ENCODE measurements at places on chromosomes 4 and X.
A peak's percentile ranks its signal among the peaks of the same experiment; 100 is the strongest.

- no peak for DNase-seq
These were observed 456.7 kb downstream of the GLUD2 start for GRCh38 chrX:121504153-121504552.

GRCh38 chr4:167232805-167233684 is 1.2 kb downstream of the SPOCK3 start:
- DNase-seq = peak; percentile 2

GRCh38 chr4:121428721-121429120 is 47.9 kb upstream of the QRFPR start:
- no peak for DNase-seq

DNA sequence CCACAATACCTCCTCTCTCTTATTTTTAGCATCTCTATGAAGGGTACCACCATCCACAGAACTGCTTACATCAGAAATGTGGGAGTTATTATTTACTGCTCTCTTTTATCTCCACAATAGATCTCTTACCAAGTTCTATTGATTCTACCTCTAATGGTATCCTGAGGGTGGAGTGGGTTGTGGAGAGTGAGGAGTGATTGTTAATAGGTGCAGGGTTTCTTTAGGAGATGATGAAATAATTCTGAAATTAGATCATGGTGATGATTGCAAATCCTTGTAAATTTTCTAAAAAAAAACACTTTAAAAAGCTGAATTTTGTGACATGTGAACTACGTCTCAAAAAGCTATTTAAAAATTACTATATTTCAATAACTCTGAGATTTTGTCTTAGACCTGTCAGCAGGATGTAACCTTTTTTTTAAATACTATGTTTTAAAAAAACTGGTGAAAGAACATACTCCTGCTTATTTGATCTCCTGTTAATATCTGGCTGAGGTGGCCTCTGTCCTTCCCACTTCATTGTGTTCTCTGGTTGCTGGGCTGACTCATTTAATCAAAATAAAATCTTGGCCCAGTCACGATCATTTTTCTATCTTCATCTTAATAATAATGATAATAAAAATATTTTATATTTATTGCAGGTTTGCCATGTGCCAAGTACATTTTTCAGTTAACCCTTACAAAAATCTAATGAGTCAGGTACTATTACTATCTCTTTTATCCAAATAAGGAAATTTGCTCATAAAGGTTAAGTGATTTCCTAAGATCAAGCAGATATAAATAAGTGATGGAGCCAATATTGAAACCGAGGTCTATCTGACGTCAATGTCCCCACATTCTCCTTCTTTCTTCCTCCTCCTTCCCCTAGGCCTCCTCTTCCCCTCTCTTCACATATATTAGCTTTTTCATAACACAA is 73.5 kb downstream of the GLUD2 start:
- no peak for DNase-seq

DNA sequence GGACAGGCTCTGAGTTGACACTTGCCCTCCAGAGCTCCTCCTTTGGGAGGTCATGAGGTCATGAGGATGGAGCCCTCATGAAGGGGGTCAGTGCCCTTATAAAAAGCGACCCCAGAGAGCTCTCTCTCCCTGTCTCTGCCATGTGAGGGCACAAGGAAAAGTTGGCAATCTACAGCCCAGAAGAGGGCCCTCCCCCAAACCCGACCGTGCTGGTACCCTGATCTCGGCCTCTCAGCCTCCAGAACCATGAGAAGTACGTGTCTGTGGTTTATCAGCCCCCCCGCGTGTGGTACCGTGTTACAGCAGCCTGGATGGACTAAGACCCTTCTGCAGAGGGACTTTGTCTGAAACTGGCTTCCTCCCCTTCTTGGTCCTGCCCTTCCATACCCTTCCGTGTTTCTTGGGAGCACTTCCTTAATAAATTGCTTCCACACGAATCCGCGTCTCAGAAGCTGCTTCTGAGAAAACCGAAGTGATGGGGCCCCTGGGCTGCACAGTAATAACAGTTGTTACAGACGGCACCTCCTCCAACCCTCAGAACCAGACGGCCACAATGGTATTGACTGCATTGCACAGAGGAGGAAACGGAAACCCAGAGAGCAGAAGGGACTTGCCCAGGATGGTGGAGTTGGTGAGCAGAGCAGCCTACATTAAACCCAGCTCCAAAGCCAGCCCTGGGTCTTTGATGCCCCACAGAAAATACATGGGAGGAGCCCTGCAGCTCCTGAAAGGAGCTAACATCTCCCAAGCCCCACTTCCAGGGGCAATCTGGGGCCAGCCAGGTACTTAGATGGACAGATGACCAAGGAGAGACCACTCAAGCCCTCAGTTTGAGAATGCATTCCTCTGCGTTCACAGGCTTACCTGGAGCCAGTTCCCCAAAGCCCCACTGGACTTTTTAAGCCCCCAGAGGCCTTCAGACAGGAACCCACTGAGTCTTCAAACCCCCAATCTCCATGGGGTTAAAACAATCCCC is 242.7 kb downstream of the BCOR start:
- DNase-seq = no peak

DNA sequence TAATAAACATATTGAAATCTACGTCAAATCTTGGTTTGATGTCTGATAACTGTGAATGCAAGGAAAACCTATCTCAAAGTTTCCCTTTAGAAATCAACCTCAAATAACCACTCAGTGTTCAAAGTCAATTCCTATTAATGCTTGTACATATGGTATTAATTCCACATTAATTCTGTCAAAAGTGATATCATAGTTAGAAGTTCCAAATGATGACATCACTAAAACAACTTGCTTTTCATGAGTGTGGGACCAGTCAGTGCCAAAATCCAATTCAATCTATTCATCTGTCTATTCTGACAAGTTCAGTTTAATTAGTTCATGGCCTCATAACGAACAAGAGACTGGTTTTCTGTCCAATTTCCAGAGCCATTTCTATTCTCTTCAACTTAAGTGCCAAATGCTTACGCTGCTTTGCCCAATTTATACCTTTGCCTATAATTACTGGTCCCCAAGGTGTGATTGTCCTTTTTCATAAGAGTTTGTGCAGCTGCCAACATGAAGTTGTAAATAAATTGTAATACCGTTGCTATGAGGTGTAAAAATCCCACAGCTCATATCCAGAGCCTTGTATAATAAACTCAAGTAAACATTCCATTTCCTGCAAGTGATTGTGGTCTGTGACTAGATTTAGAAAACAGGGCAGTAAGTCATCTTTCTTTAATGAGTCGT is 476.2 kb downstream of the RAB28 start:
- no peak for DNase-seq

DNA sequence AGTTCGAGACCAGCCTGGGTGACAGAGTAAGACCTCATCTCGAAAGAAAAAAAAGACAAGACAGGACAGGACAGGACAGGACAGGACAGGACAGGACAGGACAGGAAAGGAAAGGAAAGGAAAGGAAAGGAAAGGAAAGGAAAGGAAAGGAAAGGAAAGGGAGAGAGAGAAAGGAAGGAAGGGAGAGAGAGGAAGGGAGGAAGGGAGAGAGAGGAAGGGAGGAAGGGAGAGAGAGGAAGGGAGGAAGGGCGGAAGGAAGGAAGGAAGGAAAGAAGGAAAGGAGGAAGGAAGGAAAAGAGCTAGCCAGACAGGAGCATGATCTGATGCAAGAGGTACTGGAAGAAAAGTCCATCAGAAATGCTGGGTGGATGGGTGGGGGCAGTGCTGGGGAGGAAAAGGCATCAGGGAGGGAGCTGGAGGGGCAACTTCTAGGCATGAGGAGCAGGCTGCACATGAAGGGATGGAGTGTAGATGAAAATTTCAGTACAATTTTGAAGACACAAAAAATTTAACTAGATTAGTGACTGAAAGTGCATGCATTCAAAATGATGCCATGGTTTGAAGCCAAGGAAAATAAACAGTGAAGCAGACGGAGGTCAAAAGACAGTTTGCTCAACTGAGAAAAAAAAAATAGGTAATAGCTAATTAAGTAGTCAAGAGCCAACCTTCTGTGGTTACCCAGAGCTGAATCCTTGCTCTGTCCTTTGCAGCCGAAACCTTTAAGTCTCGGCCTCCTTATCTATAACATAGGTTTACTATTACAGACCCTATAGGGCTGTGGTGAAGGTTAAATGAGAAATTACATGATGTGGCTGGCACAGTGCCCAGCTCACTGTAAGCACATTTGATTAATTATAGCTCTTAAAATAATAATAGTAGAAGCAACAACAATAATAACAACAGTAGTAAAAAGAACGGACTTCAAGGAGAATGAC is 59.9 kb downstream of the ZNF827 start:
- DNase-seq = no peak

- DNase-seq = no peak
These were observed 18.2 kb downstream of the PRDM8 start for GRCh38 chr4:80215449-80216052.

DNA sequence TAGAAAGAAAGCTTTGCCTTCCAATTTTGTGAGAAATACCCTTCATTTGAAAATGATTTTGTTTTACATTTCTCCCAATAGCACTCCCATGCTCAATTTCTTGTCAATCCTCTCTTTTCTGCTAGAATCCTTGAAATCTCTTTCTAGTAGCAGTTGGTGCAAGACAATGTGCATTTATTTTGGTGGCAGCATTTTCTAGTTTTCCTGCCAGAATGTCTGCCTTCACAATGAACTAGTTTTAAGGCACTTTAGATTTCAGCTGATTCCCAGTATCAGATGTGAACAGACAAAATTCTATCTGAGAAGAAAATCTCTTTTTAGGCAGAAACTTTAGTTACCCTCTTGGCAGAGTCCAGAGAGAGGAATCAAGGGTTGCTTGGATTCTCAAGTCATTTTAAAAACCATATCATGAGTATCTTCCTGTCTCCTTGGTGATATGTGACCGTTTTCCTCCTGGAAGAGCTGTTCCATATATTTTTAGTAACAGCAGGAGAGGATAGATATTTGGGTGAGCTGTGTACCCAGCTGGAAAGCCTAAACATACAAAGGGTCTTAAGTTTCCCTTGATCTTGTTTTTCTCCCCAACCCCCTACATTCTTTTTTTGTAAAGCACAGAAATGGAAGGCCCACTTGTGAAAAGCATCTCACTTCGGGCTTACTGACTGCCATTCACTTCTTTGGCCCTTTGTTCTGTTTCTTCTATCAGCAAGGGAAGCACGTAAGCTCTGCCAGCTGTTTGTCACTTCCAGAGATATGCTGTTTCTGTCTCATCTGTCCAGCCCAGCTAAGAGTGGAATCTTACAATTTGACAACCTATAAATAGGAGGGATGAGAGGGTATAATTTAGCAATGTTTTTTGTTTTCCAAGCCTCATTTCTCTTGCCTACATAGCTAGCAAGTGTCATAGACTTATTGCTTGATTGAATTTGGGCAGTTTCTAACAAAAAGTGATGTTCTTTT is 38.7 kb downstream of the TSPAN7 start:
- no peak for DNase-seq

DNA sequence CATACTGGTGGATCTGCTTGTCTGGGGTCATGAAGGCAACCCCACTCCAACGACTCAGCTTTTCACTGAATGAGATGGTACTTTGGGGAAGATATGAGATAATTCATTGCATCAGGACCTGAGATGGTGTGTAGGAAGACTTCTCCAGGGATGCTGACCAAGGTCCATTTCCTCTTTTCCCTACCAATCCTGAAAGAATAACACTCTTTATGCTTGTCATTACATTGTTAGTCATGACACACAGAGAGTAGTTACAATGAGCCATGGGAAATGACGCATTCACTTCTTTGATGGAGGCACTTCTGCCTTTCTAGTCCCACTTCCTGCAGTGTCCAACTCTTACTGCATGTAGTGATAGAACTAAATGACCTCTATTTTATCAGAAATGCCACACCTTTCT is 58.6 kb downstream of the AREG start:
- DNase-seq = no peak

GRCh38 chr4:70908993-70909556 is 6.9 kb downstream of the MOB1B start:
- DNase-seq = no peak

DNA sequence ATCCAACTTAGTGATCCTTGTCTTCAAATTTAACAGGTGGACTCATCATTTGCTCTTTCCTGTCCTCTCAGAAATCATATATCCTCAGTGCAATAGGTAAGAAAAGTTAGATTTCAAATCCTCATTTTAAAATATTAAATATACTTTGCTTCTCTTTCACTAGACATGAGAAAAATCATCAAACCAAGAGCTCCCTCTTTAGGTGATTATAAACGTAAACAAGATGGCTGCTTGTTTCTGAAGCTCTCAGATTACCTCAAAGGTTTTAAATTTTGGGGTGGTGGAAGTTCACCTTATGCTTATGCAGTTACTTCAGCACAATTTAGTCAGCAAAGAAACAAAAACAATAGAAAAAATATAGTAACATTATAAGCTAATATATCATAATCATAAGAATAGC is 27.3 kb downstream of the CSN3 start:
- no peak for DNase-seq

DNA sequence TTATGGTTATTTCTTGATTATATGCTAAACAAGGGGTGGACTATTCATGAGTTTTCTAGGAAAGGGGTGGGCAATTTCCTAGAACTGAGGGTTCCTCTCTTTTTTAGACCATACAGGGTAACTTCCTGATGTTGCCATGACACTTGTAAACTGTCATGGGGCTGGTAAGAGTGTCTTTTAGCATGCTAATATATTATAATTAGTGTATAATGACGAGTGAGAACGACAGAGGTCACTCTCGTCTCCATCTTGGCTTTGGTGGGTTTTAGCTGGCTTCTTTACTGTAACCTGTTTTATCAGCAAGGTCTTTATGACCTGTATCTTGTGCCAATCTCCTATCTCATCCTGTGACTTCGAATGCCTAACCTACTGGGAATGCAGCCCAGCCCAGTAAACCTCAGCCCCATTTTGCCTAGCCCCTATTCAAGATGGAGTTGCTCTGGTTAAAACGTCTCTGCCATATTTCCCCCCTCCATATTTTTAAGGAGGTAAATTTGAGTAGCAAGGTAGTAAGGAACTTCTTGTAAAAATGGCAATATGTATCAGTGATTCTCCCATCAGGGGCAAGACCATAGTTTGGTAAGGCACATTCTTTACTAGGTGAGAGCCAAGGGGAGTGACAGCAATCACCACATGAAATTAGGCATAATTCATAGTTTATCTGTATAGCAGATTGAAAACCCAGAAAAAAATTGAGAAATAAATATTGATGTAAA is 2.6 kb downstream of the CXCL2 start:
- no peak for DNase-seq

GRCh38 chrX:150032742-150033141 is 94.5 kb upstream of the EOLA2 start:
- DNase-seq = no peak

- DNase-seq = no peak
These were observed 561.3 kb upstream of the INTU start for GRCh38 chr4:127071443-127071842.

- DNase-seq = no peak
These were observed 57.7 kb downstream of the NEIL3 start for GRCh38 chr4:177367336-177367735.

- no peak for DNase-seq
These were observed 20.7 kb downstream of the HAND2 start for GRCh38 chr4:173509036-173510001.

DNA sequence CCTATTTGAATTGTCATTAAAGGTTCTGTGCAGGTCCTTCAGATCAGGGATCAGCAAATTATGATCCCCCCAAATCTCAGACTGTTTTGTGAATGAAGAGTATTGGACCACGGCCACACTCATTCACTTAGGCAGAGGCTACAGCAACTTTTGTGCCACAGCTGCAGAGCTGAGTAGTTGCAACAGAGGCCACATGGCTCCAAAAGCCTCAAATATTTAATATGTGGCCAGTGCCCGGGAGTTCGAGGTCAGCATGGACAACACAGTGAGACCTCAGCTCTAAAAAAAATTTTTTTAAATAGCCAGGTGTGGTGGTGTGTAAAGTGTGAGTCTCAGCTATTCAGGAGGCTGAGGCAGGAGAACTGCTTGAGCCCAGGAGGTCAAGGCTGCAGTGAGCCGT is 100.7 kb downstream of the NSUN7 start:
- DNase-seq = no peak
